Neural progenitor cell (in vitro differentiated cells): ENCODE measurements at places on chromosomes 16 and 17. TPM values are rescaled to one million over a fixed set of nuclear protein-coding genes. Genes with fewer than 3 reads are reported as not detected.

The UMOD gene
- not detected in 2 replicates for total RNA-seq

The METTL9 gene
- 234 and 329 TPM in 2 replicates for total RNA-seq

The PRDM7 gene
- not detected in 2 replicates for total RNA-seq

The GP1BA gene
- total RNA-seq, result not detected in 2 replicates

The MC1R gene
- total RNA-seq, result 1.7 and 5.5 TPM in 2 replicates

The CMTM1 gene
- total RNA-seq, result 2.9 TPM in 1 of 2 replicates, not detected in the other

The RHBDL3 gene
- total RNA-seq, result 2.5 and 3.7 TPM in 2 replicates
